ENCODE measurements at places on chromosomes 5 and 9.

DNA sequence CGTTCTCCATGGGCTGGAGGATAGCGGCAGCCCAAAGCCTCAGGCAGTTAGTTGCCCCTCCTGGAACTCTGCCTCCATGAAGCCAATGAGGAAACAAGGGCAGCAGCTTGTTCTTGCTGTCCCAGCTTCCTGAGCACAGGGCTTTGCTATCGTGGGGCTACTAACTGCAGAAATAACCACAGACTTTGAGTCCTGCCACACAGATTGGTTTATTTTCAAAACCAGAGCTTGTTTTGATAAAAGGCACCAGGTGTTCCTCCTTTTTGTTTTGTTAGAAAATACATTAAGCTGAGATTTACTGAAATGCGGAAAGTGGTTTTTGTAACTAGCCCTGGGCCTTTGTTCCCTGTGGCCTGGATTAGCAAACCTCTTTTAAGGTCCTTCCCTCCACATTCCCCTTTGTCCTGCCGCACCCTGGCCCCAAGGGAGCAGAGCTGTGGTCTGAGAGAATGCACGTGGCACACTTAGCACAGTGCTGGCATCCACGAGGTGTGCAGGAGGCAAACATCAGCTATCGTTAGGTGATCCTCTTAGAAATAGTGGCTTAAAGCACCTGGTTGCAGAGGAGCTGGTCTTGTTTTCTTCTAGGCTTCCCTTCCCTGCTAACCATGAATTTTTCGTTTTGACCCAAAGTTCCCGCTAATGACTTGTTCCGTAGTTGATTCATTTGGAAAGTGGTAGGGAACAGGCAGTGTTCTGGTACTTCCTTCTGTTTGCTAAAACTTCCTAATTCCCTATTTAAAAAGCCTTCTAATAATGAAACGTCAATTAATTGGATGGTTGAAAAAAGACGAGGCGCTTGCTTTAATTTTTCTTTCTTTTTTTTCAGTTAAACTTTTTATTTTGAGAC lies 21.5 kb downstream of the MVB12B start:
- no peak for DNase-seq

DNA sequence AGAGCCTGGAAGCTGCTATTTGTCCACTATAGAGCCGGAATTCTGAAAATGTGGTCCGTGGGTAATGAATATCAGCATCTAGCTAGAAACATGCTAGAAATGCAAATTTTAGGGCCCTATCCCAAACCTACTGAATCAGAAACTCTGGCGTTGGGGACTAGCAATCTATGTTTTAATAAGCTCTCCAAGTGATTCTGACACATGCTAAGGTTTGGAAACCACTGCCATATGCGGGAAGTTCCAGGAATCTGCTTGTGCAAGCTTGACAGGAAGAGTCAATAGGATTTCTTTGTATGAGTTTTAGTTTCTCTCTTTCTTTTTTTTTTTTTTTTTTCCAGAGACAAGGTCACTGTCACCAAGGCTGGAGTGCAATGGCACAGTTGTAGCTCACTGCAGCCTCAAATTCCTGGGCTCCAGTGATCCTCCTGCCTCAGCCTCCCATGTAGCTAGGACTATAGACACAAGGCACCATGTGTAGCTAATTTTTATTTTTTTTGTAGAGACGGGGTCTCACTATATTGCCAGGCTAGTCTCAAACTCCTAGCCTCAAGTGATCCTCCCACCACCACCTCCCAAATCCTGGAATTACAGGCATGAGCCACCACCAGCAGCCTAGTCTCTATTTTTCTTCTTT lies 26.4 kb upstream of the CARNMT1 start:
- no peak for DNase-seq

- DNase-seq, result no peak
Measured at GRCh38 chr5:33184367-33184766, 256.4 kb upstream of the TARS1 start.

GRCh38 chr5:173479711-173480110 lies 136.7 kb downstream of the BOD1 start:
- DNase-seq, result no peak

- DNase-seq, result no peak
Measured at GRCh38 chr9:114378883-114379282, 8.9 kb downstream of the AKNA start.

DNA sequence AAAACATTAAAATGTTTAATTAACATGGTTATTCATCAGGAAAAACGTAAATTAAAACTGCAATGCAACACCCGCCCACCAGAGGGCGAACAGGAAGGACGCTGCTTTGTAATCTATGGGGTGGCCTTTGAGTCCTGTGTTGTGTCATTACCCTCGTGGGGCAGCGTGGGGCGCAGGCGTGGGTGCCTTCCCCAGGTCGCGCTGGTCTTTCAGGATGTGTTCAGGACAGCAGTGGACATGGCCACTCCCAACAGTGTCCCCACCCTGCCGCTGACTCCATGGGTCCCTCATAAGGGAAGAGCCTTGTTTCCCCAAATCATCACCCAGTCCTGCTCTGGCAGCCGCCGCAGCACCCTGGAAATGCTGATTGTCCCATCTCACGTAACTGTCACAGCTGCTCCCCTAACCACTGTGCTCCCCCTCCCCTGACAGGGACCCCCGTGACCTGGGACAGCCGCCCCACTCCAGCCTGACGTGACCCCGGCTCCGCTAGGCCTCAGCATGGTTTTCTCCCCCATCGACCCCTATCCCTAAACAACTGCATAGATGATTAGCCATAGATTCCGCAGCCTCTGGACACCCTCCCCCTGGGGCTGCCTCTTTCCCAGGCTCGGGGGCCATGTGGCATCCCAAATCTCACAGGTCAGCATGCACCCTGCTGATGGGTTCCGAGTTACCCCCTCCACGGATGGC lies 36.4 kb downstream of the GLT6D1 start:
- peak; percentile 51 for DNase-seq

DNA sequence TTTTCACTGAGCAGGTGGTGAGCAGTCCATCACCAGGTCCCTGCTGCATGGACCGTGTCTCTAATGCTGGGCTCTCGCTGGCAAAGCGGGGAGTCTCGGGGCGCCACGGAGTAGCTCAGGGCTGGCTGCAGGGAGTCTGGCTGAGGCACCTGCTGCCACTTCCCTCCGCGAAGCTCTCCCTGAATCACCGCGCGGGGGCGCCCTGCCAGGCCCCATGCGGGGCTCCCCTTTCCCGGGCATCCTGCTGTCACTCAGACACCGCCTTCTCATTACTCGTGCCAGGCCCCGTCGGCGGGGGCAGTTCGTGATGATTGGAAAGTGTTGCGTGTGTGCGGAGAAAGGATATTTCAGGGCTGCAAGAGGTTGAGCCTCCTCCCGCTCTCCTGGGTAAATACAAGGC lies 335.8 kb downstream of the IRX2 start:
- no peak for DNase-seq

- DNase-seq, result no peak
Measured at GRCh38 chr9:134028076-134028475, 2.8 kb downstream of the BRD3OS start.

GRCh38 chr9:82134010-82134409 lies 145.4 kb downstream of the SPATA31D1 start:
- no peak for DNase-seq

GRCh38 chr9:2291980-2292704 lies 277.0 kb downstream of the SMARCA2 start:
- DNase-seq, result no peak

GRCh38 chr9:124441291-124441690 lies 9.0 kb upstream of the ADGRD2 start:
- no peak for DNase-seq

DNA sequence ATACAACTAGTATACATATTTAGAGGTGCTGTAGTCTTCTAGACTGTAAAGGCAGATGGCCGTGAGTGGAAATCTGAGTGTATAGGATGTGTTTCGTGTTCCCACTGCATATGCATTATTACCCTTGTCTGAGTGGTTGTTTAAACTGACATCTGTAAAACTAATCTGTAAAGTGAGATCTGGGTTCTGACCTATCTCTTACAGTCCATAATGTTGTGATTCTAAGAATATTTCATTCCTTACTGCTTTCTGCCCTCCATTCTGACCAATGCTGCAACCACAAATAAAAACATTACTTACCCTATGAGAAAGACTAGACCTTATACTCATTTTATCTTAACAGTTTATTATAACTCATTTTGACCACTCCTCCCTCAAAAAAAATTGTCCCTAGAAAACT lies 47.6 kb upstream of the MACIR start:
- DNase-seq, result no peak

- DNase-seq, result no peak
Measured at GRCh38 chr5:36606428-36607113, at the start of gene SLC1A3. TSS of gene SLC1A3 (plus strand) at chr5:36606606. CDS start at chr5:36608424, 1,818 bp downstream.

DNA sequence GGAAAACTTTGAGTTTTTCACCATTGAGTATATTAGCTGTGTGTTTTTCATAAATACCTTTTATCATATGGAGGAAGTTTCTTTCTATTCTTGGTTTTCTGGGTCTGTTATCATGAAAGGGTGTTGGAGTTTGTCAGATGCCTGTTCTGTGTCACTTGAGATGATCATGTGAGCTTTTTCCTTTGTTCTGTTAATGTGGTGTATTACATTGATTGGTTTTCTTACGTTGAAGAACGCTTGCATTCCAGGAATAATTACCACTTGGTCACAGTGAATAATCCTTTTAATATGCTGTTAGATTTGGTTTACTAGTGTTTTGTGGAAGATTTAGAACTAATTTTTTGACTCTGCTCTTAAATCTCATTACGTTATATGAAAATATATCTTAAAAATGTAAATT lies 7.8 kb downstream of the PLEKHG4B start:
- no peak for DNase-seq

- DNase-seq, result no peak
Measured at GRCh38 chr5:10485142-10485795, 43.6 kb downstream of the ROPN1L start.

DNA sequence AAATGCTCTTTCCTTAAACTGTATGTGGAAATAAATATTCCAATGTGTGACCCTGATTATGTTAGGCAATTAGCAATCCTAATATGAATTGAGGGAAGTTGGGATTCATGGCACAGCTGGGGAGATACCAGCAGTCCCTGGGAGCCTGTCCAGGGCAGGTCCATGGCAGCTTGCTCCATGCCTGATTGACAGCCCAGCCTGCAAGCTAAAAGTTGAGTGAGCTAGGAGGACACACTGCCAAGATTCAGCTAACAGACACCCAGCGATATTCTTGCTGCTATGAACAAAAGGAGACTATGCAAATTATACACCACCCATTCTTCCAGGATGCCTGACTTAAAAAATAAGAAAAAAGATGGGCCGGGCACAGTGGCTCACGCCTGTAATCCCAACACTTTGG lies 6.2 kb downstream of the TGFBI start:
- DNase-seq, result no peak

DNA sequence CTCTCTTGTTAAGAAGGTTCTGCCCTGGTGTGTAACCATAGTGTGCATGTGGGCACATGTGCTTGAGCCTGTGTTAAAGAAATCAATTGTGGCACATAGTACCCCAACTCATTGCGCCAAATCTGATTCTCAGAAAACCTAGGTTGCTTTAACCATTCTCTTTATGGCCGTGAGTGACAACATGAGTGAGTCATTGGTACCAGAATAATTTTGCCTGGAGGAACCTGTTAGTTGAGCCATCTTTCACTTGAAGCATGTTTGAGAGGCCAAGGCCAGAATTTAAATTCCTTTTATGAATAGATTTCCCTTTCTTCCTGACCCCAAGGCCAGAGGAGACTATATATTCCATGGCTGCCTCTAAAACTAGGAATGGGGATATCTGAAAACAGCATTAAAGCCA lies 35.2 kb upstream of the SLC36A2 start:
- no peak for DNase-seq

DNA sequence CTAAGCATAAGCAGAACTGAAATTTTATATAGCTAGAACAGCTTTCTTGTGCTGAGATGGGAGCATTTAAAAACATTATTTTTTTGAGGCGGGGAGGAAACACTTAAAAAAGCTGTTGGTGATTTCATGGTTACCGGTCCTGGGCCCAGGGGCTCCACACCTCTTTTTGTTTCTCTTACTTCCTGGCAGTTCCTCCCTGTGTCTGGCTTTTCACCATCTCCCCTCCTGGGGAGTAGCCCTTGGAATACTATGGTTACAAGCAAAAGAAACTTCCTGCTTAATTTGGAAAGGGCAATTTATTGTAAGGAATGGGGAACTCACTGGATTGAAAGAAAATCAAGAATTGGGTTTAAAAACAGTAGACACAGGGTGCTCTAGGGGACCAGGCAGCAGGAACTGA lies 105.1 kb downstream of the SLC24A2 start:
- DNase-seq, result no peak

DNA sequence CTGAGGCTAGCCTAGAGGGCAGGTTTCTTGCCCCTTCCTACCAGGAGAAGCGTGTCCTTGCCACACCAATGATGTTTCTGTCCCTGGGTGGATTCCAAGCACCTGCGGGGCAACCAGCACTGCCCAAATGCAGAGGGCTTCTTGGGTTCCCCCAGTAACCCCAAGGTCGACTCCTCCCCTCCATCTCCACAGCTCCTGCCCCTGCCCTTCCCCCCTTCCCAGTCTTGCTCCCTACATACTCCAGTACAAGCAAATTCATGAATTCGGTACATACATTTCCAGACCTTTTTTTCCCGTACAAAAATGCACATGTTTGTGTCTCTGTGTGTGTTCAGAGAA lies 12.8 kb upstream of the JADE2 start:
- DNase-seq, result no peak

GRCh38 chr5:14420101-14420811 lies 161.3 kb upstream of the OTULINL start:
- DNase-seq, result no peak

DNA sequence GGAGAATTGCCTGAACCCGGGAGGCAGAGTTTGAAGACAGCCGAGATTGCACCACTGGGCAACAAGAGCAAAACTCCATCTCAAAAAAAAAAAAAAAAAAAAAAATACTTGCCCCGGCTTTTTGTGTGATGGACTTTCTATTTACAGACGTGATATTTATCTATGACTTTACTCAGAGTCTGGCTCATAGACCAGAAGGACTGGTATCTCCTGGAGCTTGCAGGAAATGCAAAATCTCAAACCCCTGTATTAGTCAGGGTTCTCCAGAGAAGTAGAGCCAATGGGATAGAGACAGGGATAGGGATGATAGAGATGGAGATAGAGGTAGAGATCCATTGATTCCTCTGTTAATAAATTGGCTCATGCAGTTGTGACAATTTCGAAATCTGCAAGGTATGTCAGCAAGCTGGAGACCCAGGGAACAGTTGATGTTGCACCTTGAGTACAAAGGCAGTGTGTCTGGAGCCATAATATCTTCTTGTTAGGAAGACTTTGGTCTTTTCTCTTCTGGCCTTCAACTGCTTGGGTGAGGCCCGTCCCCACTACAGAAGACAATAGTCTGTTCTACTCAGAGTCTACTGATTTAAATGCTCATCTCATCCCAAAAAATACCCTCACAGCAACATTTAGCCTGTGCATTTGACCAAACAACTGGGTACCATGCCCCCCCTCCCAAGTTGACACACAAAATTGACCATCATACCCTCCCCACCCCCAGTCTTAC lies 195.4 kb upstream of the MSX2 start:
- DNase-seq, result no peak

- DNase-seq, result no peak
Measured at GRCh38 chr5:87588316-87588715, 175.6 kb upstream of the CCNH start.

GRCh38 chr5:163885117-163885516 lies 379.7 kb downstream of the MAT2B start:
- no peak for DNase-seq

GRCh38 chr9:129458663-129459546 lies 162.0 kb downstream of the C9orf50 start:
- peak; percentile 19 for DNase-seq

Measured in T-helper 17 cell (primary cell).